ENCODE measurements at places on chromosomes 4 and X.

DNA sequence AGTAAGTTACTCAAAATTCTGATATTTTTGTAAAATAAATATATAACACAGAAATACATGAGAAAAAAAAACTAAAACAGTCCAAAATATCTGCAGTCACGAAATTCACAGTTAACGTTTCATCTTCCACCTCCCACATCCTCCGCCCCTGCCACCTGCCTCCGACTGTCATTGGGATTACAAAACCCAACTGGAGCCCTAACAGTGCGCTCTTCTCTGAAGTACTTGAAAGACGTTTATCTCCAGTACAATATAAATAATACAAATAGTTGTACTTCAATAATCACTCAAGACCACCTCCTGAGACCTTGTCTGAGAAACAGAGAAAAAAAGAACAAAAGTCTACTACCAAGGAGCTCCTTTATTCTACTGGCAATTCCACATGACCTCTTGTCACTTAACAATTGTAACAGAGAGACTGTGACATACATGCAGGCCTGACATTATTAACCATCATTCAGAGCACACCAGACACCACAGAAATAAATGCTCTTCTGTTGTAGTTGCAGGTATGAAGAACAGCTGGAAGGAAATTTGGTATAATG lies 280.6 kb downstream of the PPP3CA start:
- no peak for DNase-seq

- DNase-seq: no peak
These were observed 6.3 kb downstream of the IDS start for GRCh38 chrX:149498767-149499166.

GRCh38 chr4:88207171-88207570 lies 48.7 kb upstream of the ABCG2 start:
- DNase-seq: no peak

- DNase-seq: no peak
These were observed 856.6 kb downstream of the GLUD2 start for GRCh38 chrX:121903961-121904360.

DNA sequence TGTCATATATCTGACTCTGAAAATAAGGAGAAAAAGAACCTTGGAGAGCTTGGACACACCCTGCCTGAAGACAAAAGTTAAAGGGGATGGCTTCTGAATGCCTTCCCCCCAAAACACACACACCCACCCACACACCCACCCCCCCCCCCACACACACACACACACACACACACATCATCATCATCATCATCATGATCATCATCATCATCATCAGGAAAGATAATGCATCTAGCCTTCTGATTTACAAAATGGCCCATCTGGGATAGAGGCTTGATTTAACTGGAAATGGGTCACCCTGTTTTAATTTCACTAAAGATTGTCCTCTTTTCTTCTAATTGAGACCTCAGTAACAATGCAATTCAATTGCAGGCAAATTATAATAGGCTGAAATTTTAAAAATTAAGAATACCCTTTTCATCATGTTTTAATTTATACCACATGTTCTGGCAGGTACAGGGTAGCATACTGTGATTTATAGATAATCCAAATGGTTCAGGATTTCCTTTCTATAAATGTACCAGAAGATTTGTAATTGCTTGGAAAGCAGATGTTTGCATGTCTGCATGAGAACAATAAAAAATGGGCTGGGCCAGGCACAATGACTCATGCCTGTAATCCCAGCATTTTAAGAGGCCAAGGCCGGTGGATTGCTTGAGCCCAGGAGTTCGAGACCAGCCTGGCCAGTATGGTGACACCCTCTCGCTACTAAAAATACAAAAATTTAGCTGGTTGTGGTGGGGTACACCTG lies 56.5 kb downstream of the TRIM2 start:
- DNase-seq: no peak

DNA sequence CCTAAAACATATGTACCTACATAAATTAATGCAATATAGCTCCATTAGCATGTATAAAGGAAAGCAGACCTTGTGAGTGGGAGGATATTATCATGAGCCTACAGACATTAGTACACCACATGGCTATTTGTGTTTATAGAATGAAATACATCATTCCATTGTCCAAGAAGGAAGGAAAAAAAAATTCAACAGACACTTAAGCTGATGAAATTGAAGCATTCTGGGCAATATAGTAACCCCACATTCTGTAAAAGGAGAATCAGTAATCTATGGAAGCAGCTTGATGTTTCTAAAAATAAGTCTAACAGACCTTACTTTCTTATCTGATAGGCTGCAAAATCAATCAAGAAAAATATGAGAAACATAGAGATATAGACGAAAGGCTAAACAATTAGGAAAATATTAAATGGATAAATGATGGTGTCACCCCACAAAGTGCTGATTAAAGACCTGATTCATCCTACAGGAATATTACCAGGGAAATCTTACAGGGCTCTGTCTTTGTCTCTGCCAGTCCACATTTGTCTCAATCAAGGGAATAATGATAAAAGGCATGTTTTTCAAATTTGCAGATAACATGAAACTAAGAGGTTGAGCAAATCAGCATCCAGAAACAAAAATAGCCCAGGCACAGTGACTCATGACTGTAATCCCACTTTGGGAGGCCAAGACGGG lies 76.8 kb downstream of the COMMD8 start:
- no peak for DNase-seq

DNA sequence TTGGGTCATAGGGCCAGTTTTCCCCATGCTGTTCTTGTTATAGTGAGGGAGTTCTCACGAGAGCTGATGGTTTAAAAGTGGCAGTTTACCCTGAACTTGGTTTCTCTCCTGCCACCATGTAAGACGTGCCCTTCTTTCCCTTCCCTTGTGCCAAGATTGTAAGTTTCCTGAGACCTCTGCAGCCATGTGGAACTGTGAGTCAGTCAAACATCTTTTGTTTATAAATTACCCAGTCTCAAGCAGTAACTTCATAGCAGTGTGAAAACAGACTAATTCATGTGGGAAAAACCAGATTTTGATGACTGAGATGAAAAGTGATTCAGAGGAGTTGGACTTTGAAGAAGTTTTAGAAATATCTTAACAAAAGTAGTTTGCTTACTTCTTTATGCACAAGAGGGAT lies 101.4 kb downstream of the ARHGAP10 start:
- DNase-seq: no peak

GRCh38 chr4:187887906-187888305 lies 107.7 kb upstream of the ZFP42 start:
- DNase-seq: no peak

DNA sequence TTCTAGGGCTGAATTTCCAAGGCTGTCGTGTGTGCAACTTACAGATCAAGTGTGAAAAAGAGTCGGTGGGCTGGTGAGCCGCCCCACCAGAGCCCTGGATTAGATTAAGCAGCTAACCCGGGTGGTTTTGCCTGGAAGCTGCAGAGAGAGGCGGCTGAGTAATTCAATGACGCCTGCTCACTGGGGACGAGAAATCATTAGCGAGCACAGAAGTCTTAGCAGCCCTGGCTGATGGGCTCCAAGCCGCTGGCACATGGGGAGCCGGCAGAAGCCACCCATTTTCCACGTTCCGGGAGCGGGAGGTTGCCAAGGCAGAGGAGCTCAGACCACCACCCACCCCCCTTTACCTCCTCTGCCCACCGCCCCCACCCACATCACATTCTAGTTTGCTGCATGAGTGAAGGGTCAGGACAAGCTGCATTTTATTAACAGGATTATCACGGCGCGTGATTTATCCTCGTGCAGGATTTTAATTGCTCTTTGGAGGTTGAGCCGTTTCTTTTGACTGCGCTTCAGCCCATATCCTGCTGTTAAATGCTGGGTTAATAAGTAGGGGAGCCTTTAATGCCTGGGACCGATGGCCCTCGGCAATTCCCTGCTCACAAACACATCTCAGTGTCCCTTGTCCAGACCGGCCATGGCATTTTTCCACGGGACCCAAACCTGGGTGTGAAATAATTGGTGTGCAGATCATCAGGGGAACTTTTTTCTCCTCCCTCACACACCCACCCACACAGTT lies 19.1 kb downstream of the BCOR start:
- no peak for DNase-seq

GRCh38 chr4:11565899-11566298 lies 137.2 kb upstream of the HS3ST1 start:
- no peak for DNase-seq

GRCh38 chr4:169914866-169915265 lies 111.3 kb downstream of the MFAP3L start:
- DNase-seq: no peak

- DNase-seq: no peak
These were observed 106.4 kb downstream of the SLIT2 start for GRCh38 chr4:20358110-20358509.

GRCh38 chrX:133838761-133839676 lies 146.4 kb downstream of the GPC3 start:
- peak; percentile 21 for DNase-seq

- peak; percentile 87 for DNase-seq
These were observed 242.0 kb downstream of the BCOR start for GRCh38 chrX:39855748-39856129.

- no peak for DNase-seq
These were observed 192.5 kb downstream of the SOWAHB start for GRCh38 chr4:76705472-76705871.

GRCh38 chrX:114166601-114167000 lies 417.3 kb upstream of the HTR2C start:
- no peak for DNase-seq

- no peak for DNase-seq
These were observed 50.7 kb downstream of the SCD5 start for GRCh38 chr4:82747686-82748575.

GRCh38 chr4:680551-680927 lies 6.2 kb downstream of the MYL5 start:
- peak; percentile 48 for DNase-seq

- DNase-seq: no peak
These were observed 2.7 kb downstream of the CRMP1 start for GRCh38 chr4:5890063-5890727.

DNA sequence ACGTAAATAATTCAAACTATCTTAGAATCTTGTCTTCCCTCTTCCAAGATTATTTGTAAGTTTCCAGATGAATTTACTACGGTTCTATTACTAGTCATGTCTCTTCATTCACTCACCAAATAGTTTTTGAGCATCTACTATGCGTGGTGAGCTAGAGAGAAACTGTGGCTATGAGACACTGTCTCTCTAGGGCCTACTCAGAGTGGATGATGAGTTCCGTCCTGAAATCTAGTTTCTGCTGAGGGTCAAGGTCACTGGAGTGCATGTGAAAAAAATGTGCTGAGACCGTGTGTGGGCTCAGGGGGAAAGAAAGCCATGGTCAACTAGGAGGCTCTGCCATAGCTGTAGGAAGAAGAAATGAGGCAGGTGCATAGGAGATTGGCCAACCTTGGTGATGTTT lies 320.2 kb upstream of the GATB start:
- DNase-seq: no peak

DNA sequence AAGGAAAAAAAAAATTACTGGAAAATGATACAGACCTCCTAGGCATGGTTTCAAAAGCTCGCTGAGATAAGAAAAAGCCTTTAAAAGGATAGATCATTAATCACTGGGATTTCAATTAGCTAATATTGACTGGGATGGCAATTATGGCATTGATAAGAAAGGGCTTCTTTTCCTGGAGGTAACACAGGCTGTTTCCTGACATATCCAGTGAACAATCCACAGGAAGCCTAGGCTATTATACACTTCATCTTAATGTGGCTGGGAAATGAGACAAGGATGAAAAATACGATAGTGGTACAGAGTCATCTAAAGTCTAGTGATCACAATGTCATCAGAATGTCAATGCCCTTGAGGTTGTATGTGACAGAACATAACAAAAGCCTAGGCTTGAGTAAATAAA lies 1579.3 kb downstream of the C4orf33 start:
- DNase-seq: no peak

GRCh38 chrX:700936-701335 lies 70.3 kb downstream of the SHOX start:
- DNase-seq: no peak

DNA sequence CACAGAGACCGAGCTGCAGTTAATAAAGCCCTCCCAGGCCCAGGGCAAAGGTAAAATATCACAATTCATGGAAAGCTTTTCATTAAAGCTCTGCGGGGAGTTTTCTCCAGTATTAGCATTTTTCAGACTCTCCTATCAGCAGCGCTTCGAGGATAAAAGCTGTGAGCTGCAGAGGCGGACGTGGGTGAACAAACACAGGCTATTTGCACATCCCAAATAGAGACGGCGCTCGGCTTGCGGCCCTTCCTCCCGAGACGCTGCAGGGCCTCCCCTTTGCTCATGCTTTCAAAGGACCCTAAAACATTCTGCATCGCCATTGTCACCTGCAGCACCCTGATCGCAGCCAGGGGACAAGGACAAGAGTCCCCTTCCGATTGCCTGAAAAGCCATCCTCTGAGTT lies 97.3 kb downstream of the SORCS2 start:
- DNase-seq: no peak

DNA sequence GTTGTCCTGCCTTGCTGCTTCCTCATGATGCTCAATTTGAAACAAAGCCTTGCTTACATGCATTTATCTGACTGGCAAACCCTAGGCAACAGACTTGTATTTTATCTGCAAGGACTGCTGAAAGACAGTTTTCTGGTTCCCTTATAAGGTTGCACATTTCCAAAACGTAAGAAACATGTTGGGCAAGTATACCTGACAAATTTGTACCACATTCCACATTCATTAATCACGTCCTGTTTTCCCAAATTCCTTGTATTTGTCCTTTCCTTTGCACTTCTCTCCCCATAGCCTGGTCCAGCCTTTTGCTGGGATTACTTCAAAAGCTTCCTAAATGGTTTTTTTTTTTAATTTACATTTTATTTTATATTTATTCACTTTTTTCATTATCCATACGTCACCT lies 310.1 kb downstream of the PPP3CA start:
- no peak for DNase-seq

- no peak for DNase-seq
These were observed 65.2 kb downstream of the FBXO8 start for GRCh38 chr4:174218127-174218790.

GRCh38 chr4:5500165-5500564 lies 208.2 kb downstream of the EVC2 start:
- DNase-seq: no peak

- no peak for DNase-seq
These were observed 145.8 kb upstream of the ATP6AP2 start for GRCh38 chrX:40434947-40435346.

GRCh38 chr4:80489798-80490197 lies 154.3 kb downstream of the CFAP299 start:
- no peak for DNase-seq

DNA sequence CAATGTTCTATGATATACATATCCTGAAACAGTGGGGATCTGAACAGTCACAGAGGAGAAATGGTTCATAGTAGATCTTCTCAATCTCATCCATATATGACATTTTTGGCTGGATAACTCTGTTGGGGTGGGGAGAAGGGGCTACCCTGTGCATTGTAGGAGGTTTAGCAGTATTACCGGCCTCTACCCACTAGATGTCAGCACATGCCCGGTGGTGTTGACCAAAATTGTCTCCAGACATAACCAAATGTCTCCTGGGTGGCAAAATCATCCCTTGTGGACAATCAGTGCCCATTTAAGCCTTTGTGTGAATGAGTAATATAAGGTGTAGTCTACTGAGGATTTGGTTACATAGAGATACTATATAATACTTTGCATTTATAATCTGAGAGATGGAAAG lies 89.9 kb downstream of the PLS3 start:
- DNase-seq: no peak
